CD4-positive, alpha-beta T cell treated with Interleukin-12 subunit alpha and Interleukin-12 subunit beta, for 1 hour (primary cell): ENCODE measurements at places on chromosomes 7 and 10.
A peak's percentile ranks its signal among the peaks of the same experiment; 100 is the strongest.

DNA sequence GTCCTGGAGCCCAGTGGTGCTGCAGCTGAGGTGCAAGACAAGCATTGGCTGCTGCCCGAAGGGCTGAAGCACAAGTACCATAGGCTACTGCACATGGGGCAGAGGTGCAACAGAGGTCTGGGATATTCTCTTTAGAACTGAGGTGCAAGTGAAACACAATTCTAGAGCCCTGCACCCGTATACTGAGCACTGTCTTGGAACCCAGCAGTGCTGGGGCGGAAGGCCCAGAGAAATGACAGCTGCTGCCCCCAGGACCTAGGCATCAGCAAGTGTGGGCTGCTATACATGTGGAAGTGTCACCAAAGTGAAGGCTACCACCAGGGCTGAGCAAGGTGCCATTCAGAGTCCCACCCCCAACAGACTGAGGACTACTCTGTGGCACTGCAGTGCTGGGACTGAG is 393.6 kb upstream of the STEAP1 start:
- DNase-seq = no peak

- no peak for DNase-seq
Observed at GRCh38 chr7:141610671-141611070, 59.5 kb downstream of the AGK start.

GRCh38 chr10:688312-689120 is 952 bp downstream of the DIP2C start:
- no peak for DNase-seq

- no peak for DNase-seq
Observed at GRCh38 chr7:1705856-1706255, 35.8 kb downstream of the ELFN1 start.

DNA sequence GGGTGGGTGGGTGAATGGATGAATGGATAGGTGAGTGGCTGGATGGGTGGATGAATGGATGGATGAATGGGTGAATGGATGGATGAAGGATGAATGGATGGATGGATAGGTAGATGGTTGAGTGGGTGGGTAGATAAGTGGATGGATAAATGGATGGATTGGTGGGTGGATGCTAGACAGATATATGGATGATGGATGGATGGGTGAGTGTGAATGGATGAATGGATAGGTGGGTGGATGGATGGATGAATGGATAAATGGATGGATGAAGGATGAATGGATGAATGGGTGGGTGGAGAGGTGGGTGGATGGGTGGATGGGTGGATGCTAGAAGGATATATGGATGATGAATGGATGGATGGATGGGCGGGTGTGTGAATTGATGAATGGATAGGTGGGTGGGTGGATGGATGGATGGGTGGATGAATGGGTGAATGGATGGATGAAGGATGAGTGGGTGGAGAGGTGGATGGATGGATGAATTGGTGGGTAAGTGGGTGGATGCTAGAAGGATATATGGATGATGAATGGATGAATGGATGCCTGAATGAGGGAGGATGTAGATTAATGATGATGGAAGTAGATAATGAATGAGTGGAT is 20.4 kb downstream of the ELFN1 start:
- no peak for DNase-seq

DNA sequence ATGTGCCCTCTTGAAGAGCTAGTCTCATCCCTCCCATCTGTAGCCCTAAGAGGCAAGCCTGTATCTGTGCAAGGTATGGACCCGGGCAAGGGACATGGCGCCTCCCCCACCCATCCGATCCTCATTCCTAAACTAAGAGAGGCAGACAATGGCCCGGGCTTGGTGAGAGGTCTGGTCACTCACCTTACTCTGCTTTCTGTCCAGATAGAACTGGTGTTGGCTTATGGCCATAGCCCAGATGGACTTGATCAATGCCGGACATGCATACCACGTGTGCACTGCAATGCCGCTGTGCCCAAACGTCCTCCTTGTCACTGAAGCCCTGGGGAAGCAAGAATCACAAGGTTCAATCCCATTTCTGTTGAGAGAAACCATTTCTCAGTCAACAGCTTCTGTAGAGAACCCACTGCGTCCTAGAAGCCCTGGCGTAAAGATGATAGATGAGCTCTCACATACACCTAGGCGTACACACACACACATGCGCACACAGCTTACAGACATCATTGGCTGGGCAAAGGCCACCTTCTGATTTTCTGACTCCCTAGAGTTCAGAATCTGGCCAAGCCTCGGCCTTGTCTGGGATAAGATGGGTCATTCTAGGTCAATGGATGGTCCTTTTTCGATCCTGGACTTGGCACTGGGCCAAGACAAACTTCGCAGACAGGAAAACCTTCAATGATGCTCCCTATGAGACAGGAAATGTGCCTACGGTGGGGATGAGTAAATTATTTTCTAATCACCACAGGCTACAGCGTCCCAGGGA is 114.6 kb downstream of the PRPF18 start:
- no peak for DNase-seq

DNA sequence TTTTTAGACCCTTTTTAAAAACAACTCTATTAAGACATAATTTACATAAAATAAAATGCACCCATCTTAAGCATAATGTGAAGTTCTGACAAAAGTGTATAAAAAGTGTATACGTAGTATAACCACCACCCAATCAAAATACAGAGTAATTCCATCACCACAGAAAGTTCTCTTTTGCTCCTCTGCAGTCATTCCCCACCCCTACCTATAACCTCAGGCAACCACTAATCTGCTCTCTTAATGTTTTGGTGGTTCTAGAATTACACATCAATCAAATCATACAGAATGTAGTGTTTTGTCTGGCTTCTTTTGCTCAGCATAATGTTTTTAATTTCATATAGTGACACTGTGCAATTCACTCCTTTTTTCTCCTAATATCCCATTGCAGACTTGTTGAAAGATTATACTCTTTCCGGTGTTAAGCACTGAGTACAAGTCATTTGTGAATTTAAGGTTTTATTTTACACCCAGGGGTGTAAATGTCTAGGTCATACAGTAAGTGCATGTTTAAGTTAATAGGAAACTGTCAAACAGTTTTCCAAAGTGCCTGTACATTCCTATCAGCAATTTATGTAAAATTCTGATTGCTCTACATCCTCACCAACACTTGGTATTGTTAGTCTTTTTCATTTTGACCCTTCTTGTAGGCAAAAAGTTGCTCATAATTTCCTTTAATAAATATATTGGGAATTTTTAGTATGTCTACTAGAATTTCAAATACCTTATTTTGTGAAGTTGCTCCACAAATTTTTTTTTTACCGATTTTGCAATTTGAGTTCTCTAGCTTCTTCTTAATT is 86.3 kb downstream of the ZFAND4 start:
- DNase-seq = no peak

- DNase-seq = no peak
Observed at GRCh38 chr7:149228831-149229471, 10.5 kb upstream of the ZNF212 start.

DNA sequence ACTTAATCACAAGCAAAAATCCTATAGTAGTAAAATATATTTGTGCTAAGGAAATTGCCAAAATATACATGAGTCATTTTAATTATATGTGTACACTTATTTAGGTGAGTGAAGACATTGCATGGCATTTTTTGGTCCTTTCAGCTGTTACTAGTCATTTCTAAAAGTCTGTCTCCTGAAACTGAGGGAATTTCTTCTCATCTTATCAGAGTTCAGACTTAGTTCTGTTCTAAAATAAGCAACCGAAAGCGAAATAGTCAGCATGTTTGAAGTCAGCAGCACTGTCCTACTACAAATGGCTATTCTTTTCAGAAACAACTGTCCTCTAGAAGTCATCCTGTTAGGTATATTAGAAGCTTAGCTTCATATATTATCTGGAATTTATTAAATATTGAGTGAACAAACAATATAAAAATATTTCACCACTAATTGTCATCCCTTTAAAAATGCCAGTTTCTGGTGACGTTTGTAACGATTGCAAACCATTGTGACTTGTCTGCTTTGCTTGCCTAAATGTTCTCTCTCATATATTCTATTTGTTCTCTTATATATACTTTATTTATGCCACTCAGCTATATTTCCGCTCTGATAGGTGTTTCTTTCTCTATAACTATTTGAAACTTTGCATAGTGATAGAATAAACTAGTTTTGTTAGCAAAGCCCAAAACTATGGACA is 227.4 kb upstream of the KAT6B start:
- DNase-seq = no peak

DNA sequence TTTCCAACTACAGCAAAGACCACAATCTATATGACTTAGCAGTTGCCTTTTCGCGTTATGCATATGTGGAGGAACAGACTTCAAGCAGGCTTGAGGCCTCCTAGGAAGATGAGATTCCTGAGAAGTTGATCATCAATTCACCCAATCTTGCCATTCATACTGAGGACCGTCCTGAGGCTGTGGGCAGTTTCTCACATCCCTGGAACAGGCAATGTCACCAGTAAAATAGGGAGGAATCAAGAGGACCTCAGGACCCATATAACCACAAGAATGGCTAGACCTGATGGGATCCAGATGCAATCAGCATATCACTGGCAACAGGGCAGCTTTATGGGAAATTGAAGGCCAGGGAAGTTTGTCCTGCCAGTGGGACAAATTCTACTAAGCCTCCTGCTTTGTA is 17.3 kb downstream of the KDM7A start:
- no peak for DNase-seq

GRCh38 chr7:133040674-133041073 is 41.2 kb downstream of the CHCHD3 start:
- DNase-seq = no peak

- DNase-seq = no peak
Observed at GRCh38 chr7:9204571-9204970, 771.2 kb downstream of the NXPH1 start.

DNA sequence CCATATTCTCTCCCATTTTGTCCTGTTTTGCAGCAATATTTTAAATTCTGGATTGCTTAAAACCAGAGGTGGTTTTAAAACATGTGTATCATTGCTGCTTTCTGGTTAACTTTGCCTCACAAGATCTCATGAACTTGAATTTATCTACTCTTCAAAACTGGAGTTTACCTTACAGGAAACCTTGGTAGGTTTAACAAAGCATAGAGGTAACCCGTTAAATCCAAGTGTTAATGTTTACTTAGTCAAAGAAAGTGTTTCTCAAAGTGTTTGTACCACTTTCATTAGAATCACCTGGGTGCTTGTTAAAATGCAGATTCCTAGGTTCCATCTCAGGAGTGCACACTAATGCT is 44.0 kb upstream of the VDAC2 start:
- DNase-seq = no peak

DNA sequence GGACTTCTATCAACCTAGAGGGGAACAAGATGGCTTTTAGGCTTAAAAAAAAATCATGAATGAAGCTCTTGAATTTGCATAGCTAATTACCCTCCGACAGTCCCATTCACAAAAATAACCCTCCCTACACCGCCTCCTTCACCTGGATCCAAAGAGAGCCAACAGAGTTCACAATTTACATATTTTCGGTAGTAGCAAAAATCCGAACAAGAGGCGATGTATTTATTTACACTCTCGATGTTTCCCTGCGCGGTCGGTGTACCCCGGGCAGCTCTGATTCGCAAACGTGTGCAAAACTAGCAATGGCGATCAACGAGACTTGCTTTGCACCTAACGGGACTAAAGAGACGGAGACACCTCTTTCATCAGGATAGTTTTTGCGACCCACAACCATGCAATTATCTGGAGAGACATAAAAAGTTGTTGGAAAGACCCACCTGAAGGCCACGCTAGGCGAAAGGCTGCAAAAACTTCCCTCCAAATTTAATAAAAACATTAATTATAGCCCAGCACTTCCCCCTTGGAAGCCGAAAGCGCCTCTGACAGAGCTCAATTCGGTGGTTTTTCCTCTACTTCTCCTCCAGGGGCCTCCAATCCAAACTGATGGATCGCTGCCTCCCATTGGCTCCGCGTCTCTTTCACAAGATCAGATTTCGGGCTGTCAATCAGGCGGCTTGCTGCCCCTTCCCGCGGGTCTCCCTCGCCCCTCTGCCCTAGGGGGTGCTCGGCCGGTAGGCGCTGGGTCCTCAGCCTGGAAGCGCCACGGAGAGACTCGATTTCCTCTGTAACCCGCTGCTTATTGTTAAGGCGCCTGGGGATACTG is at the start of gene ETV1:
Gene ETV1 (minus strand): TSS at position 541 of the 823 bp plus-strand sequence. CDS start 614 bp downstream, outside the sequence.
- DNase-seq = peak; percentile 16

GRCh38 chr7:83466956-83467355 is 182.0 kb downstream of the SEMA3E start:
- DNase-seq = no peak

DNA sequence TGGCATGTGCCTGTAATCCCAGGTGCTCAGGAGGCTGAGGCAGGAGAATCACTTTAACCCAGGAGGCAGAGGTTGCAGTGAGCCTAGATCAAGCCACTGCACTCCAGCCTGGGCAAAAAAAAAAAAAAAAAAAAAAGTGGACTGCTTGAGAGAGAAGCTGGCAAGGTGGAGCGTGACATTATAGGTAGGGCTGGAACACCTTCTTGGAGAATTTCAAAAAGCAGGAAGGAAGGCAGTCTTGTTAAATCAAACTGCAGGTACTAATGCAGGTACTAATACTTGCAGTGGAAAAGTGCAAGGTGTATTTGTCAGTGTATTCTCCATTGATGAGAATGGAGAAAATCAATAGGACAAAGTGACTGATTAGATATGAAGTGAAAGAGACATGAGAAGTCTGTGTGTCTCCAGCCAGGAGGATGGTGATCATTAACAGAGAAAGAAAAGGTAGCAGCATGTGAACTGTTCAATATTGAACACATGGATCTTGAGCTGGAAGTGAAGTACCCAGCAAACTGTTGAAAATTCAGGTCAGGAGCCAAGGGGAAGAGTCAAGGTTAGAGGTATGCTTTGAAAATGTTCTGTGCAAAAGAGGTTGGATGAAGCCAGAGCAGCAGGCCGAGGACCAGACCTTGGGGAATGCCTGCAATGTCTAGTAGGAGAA is 12.6 kb upstream of the SLC16A12 start:
- no peak for DNase-seq

DNA sequence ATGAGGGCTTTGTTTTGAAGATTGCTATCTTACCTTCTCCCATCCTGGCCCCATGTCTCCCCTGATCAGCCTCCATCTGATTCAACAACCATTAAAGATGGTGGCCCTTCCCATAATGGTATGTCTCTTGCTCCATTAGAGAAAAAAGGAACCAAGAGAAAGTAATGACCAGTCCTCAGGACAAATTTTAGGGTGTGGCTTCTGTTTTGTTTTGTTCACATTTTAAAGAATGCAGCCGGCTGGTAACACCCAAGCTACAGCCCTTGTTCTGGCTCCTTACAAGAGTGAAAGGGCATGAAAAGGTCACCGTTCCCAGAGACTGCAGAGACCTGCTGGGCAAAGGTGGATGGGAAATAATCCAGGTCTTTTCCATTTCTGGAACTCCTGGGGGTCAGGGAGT is 287.9 kb upstream of the NEBL start:
- DNase-seq = no peak

DNA sequence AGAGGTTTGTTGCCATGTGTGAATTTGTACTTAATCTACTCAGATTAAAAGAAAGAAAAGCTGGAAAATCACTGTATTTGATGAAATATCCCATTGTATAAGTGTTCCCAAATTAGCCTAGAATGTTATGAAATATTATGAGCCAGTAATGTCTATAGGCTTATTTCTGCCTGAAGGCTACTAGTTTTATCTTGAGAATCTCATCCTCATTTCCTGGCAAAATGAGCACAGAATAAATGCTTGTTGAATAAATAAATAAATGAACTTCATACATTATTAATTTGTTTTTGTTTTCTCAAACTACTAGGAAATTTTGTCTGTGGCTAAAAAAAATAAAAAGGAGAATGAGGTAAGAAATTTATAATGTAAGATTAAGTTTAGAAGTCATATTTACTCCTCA is 25.5 kb downstream of the HELLS start:
- DNase-seq = no peak
